NCI-H2081 treated with DMSO at 0.1 percent for 48 hours (cell line): ENCODE measurements at places on chromosomes 6 and 20.

DNA sequence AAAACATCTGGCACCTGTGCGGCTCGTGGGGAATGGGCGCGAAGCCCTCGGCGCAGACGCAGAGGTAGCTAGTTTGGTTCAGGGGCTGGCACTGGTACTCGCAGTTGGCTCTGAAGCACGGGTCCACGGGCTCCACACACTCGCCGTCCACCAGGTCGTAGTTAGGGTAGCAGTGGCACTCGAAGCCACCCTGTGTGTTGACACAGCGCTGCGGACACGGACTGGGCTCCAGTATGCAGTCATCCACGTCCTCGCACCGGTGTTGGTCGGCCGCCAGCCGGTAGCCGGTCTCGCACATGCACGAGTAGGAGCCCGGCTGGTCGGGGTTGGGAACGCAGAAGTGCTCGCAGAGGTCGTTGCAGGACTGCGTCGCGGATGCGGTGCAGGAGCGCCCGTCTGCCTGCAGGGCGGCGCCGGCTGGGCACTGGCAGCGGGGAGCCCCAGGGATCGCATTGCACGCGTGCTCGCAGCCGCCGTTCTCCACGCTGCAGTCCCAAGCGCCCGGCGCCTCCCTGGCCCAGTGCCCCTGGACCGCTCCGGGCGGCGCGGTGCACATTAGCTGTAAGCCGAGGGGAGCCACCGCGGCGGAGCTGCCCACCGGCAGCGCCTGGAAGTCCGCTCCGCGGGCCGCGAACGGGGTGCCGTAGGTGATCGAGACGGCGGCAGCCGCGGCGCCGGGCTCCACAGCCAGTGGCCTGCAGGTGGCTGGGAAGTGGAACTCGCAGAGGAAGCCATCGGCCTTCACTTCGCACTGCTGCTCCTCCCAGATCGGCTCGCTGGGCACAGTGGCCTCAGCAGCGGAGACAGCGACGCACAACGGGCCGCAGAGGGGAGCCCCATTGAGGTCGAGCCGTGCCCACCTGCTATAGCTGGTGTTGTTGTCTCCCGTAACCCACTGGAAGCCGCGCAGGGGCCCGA, 930 bp downstream of the THBD start:
- no peak for DNase-seq

DNA sequence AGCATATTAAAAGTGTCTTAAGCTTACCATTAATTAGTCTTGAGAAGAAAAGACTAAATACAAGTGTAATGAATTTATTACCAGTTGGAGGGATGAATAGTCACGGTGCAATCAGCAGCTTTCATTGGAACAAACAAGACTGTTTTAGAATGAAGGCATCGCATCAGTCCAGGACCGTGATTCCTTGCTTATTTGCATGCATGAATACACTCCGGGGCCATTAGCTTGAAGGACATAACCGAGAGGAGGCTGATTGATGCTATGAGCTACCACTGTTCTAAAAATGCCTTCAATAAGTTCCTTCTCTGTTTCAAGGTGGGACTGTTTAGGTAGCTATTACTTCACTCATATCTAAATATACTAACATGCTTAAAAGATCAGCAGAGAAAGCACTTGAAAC, 17.9 kb downstream of the PROKR2 start:
- DNase-seq, result no peak

- DNase-seq, result no peak
Observed at GRCh38 chr6:43260791-43261190, 17.5 kb downstream of the TTBK1 start.

- no peak for DNase-seq
Observed at GRCh38 chr6:116246089-116246488, 7.8 kb downstream of the TSPYL4 start.

GRCh38 chr6:110980227-110980626, 1.6 kb upstream of the RPF2 start:
- no peak for DNase-seq

GRCh38 chr6:68364271-68364805, 270.7 kb upstream of the ADGRB3 start:
- DNase-seq, result no peak

- no peak for DNase-seq
Observed at GRCh38 chr20:57352305-57352704, 1.2 kb downstream of the RAE1 start.

- DNase-seq, result peak; percentile 78
Observed at GRCh38 chr20:8431538-8432434, 299.7 kb downstream of the PLCB1 start.

DNA sequence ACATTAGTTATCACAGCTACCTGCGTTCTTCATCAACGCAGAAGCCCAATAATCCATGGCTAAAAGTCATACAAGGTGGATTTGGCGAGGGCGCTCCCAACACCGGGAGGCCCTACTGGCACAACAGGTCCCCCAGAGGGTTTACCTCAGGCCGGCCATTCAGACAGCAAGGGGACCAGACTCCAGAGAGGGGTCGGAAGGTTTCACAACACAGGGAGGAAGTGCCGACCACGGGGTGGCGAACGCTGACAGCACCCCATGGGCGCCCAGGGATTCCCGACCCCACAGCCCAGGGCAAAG, 1515.9 kb upstream of the DEFB115 start:
- no peak for DNase-seq

DNA sequence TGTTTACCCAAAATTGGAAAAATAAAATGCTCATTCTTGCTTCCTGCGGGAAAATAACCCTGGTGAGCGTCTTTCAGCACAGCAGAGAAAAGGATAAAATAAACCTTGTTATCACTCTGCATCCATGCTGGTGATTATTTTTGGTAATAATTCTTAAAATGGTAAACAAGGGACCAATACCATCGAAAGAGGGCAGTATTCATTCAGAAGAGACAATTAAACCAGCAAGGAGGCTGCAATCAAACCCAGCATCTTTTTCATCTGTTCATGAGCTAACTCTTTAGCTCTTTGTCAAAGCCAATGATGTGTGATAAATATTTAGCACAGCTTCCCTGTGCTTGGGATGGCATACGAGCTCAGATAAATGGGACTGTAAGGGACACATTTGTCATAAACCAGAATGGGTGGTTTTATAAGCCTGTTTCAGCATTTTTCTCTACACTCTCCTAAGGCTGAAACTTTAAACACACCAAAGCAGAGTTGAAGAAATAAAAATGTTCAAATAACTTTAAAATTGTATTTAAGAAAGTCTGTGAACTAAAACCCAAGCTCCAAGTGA, 34.4 kb downstream of the CDH26 start:
- no peak for DNase-seq

DNA sequence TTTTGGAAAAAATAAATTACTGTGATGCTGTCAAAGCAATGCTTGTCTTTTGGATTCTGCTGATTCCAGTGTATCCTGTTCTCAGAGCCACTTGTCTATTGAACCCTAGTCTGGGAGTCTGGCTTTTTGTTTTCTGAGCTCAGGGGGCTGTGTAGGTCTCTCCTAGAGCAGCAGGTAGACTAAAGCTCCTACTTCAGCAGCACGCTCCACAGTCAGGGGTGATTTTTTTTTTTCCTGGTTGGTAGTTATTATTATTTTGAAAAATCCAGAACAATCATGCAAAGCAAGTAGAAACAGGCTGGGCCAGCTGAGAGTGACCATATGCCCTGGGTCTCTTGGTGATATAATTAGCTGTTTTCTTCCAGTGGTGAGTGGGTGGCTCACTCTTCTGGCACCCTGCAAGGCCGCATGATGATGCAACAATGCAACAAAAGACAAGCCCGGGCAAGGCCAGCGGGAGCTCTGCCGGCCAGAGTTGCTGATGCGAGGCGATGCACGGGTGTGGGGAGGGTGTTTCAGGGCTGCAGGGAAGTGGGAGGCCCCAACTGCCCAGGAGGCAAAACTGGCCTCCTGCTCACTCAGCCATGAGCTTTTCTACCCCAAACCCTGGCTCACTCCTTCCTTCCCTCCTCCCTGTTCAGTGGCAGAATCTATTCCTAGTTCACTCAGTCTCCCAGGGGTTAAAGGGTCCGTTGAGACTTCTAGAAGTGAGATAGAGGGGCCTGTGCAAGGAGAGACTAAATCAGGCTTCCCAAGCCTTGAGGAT, 11.5 kb upstream of the CDKN1A start:
- DNase-seq, result peak; percentile 72

GRCh38 chr6:88366672-88367071, 200.5 kb upstream of the CNR1 start:
- DNase-seq, result no peak

DNA sequence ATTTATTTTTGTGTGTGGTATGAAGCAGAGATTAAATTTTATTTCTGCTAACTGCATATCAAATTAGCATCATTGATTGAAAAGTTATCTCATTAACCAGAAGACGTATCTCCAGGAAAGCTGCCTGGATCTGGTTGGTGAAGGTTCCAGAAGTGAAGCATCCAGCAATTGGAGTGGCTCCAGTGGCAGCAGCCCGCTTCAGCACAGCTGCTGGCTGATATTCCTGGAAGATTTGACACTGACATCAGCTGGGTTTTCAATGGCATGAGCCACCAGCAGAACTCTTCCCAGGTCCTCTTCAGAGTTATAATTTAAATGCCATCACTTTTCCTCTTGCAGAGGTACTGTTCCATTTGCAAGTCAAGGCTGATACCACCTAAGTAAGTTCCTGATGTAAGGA, 363.5 kb downstream of the BCKDHB start:
- no peak for DNase-seq

GRCh38 chr20:51750037-51750769, 18.0 kb downstream of the ATP9A start:
- DNase-seq, result no peak

GRCh38 chr6:133198725-133199124, 42.4 kb upstream of the EYA4 start:
- no peak for DNase-seq

GRCh38 chr6:21931641-21932335, 338.2 kb downstream of the SOX4 start:
- no peak for DNase-seq

DNA sequence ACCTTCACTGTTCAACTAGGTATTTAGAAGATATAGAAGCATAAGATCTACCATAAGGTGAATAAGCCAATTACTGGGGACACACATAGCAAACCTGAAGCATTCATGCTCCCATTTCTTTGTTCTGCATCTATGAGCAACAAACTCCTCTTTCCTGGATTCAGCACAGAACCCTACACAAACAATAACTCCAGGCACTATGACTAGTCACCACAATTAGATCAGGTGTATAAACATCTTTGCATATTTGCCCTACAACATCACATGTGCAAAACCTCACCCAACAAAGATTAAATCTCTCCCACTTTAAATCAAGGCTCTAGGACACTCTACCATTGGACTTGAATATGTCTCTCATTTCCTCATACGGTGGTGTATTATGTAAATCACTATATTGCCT, 652.3 kb downstream of the EPHA7 start:
- DNase-seq, result no peak

DNA sequence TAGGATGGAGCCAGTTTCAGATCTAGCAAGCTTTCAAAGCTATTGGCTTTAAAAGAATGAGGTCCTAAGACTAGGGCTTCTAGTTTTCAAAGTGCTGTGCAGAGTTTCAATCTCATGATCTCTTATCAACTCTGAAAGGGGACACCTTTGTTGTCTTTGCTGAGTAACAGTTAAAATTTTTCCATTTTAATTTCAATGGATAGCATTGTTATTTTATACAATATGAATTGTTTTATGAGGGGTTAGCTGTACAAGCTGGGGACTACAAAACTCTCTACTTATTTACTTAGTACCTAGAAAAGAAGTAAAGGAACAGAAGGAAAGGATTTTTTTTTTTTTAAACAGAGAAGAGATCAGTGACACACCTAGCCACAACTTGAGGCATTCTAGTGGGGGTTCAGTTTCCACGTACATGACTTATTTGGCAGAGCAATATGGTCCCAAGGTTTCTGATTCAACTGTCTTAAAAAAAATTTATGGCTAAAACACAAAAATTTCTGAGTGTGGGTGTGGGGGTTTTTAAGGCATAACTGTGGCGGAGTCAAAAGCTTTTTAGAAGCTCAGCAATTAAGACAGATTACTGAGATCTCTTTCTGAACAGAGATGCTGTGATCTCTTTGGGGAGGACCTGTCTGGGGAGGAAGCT, 46.1 kb upstream of the JAG1 start:
- no peak for DNase-seq

DNA sequence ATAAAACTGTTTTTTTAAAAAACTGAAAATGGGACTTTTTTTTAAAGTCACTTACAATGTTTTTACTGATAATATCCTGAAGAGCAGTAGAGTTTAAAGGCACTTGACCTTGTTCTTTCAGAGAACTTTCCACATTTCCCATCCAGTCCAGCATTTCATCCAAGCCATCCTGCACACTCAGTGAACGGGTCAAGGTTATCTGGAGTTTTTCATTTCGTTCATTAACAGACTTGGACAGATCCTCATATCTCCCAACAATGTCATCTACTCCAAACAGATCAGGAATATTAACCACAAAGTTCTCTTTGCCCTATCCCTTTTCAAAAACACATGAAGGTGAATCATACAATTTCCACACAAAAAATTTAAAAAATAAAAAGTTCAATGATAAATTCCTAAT, 69.1 kb downstream of the DST start:
- no peak for DNase-seq

DNA sequence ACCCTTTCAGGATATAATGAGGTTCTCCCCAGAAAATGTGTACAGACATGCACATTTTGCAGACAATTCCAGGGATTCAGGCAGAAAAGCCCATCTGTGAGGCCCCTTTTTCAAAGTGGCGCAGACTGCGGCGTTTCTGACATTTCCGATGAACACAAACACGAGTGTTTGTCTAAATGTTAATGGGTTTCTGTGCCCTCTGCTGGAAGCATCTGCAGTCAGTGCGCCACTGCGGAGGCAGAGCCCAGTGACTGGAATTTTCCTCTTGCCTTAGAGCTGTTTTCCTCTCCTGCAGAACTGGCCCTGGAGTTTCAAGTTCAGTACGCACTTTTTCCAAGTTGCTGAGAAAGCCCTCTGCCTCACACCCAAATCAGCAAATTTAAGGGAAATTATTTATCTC, 15.3 kb downstream of the ANKRD60 start:
- no peak for DNase-seq

DNA sequence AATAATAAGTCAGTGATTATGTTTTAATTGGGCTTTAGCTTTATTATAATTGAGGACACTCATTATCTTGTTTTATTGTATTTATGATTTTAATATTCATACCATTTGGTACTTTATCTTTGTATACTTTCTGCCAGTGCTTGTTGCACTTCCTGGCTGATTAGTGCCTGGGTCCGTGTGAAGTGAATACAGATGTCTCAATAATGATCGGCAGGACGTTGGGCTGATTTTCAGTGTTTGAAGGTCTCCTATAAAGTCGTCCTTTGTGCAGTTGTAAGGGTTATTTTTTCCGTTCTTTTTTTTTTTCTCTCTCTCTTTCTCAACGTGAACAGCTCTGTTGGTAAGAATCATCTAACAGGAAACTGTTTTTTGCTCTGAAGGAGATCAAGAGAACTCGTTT, 450.0 kb upstream of the POU3F2 start:
- no peak for DNase-seq
